ENCODE measurements at places on chromosomes 5 and 9.
A peak's percentile ranks its signal among the peaks of the same experiment; 100 is the strongest.

DNA sequence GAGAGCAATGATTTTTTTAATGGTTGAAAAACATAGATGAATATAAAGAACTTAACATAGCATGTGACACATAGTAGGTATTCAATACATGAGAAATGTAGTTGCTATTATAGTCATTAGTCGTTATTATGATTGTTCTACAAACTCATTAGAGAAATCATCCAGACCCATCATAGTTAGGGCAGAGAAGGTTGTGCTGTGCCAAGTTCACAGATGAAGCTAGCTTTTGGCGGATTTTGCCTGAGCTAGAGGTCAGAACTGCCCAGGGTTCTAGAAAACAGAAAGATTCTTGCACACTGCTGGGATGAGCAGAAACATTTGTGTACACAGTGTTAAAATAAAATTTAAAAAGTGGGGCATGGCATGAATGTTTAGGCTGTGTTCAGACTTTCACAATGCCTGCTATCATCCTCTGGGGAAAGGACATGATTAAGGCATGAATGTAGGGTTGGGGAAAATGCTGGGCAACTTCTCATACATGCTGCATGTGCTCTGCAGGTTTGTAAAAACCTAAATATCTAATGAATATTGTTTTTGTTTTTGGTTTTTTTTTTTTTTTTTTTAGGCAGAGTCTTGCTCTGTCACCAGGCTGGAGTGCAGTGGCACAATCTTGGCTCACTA, 33.3 kb upstream of the RAD23B start:
- DNase-seq: no peak

DNA sequence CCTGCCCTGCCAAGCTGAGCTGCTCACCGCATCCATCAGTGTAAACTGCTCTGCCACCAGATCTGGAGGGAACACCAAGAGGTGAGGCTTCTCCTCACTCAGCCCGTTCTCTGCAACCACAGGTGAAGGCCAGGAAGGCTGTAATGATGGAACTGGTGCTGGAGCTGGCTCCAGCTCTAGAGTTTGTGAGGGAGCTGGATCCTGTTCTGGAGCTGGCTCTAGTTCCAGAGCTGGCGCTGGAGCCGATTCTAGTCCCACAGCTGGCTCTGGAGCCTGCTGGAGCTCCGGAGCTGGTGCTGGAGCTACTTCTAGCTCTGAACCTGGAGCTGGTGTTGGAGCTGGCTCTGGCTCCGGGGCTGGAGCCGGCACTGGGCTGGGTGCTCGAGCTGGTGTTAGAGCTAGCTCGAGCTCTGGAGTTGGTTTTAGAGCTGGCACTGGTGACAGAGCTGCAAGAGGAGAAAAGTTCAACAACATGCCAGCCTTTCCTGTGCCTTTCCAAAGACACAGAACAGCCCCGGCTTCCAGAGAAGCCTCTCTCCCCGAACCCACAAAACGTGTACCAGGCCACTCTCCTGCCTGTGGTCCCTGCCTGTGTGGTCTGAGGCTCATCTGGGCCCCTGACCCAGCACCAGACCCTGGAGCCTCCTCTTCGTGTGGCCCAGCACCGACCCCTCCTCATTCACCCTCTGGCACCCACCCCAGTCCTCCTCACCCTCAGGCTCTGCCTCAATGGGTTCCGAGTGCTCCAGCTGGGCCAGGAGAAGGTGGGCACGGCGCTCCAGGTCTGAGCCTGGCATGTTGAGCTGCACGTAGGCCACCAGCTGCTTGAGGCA, 12.9 kb downstream of the RALGDS start:
- no peak for DNase-seq

DNA sequence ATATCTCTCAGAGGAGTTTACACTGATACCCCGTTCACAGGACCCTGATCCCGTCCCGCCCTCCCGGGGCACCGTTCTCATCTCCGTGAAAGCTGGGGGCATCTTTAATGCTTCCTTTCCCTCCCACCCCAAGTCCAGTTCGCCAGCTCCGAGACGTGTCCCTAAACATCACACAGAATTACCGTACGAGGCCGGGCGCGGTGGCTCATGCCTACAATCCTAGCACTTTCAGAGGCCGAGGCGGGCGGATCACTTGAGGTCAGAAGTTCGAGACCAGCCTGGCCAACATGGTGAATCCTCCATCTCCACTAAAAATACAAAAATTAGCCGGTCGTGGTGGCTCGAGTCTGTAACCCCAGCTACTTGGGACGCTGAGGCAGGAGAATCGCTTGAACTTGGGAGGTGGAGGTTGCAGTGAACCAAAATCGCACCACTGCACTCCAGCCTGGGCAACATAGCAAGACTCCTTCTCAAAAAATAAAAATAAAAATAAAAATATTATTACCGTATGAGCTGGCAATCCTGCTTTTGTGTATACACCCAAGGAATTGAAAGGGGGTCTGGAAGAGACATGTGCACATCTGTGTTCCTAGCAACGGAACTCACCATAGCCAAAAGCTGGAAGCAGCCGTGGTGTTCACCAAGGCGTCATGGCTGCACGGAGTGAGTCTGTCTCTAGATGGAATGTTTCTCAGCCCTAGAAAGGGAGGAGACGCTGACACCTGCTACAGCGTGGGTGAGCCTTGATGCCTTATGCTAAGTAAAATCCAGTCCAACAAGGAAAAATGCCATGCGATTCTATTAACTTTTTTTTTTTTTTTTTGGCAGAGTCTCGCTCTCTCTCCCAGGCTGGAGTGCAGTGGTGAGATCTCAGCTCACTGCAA, 1.2 kb upstream of the ABO start:
- DNase-seq: no peak

DNA sequence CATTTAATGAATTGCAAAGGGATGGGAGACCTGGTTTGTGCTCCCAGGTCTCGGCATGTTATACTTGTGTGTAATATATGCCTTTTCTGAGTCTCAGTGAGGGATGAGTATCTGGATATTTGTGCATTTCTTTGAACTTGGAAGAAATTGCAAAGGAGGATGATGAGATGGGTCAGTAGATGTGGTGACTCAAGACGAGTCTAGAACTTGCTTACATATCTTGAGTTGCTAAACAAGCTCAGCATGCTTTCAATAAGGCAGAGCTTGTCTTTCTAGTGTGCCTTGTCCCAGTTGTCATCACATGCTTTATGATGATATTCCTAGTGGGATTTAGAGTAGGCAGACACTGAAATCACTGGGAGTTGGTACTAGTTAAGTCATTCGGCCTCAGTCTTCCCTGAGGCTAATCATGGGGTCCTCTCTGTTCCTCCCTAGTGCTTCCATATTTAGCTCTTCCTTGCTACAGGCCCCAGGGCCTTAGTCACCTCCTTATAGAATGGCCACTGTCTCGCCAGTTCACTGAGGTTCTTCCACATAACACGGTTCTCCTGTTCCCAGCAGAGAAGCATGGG, 222.3 kb downstream of the ARRDC3 start:
- DNase-seq: no peak

- DNase-seq: no peak
Measured at GRCh38 chr9:90851444-90851843, 49.8 kb downstream of the SYK start.

DNA sequence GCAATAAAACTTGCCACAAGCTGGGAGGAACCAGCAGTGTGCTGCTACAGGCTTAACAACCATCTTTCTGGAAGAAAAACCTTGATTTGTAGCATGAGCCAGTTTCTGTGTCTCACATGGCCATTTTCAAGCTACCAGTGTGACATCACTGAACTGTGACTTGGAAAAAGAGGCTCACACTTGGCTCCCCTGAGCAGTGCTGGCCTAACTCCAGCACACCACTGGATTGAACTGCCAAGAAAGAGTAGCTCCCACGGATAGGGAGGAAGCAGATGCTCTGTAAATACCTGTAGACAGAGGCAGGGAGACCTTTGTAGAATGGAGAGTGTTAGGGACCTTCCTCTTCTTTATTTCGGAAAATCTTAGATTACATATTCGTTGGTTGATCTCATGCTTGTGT, 197.9 kb downstream of the SH3GL2 start:
- no peak for DNase-seq

GRCh38 chr9:136602193-136602885, 56.5 kb upstream of the NOTCH1 start:
- DNase-seq: peak; percentile 39

DNA sequence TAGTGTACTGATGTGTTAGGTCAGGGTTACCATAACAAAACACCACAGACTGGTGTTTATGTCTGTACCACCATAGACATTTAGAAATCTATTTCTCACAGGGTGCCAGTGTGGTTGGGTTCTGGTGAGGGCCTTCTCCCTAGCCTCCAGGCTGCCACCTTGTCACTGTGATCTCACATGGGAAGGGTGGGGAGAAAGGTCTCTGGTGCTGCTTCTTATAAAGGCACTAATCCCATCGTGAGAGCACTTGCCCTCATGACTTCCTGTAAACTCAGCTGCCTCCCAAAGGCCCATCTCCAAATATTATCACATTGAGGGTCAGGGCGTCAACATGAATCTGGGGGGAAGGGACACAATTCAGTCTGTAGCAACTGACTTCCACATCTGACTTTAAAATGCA, 49.8 kb downstream of the PIK3R1 start:
- DNase-seq: no peak

GRCh38 chr5:149408252-149409099, 29.4 kb upstream of the IL17B start:
- DNase-seq: no peak

GRCh38 chr5:157137691-157138090, 5.0 kb downstream of the MED7 start:
- no peak for DNase-seq

GRCh38 chr5:134103998-134104654, 10.4 kb upstream of the TCF7 start:
- no peak for DNase-seq

- no peak for DNase-seq
Measured at GRCh38 chr9:123067136-123067535, 33.7 kb downstream of the GPR21 start.

GRCh38 chr9:91150998-91151717, 210.6 kb downstream of the AUH start:
- peak; percentile 86 for DNase-seq

DNA sequence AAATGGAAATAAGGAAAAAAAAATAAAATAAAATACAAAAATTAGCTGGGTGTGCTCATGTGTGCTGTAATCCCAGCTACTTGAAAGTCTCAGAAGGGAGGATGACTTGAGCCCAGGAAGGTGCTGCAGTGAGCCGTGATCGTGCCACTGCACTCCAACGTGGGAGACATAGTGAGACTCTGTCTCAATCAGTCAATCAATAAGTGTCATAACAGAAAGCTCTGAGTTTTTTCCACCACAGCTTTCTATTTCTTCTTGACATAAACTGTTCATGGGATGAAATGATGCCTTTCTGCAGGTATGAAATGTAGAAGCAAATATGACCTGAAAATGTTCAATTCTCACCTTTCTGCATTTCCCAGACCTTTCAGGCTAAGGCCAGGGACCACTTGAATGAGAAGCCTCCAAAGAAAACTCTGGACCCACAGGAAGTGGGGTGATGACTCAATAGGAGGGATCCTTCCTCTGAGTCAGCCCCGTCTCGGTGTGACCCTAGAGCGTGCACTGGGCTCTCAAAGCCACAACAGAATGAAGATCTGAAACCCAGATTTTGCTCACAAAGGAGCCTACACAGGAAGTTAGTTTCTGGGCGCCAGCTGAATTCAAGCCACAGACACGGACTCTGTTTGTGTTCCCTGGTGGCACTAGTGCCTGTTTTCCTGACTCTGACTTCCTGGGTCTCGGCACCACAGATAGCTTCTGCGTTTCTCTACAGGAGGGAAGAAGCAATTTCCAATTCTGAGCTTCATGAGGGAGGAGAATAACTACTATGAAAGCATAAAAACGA, 62.0 kb downstream of the ANKH start:
- peak; percentile 81 for DNase-seq

DNA sequence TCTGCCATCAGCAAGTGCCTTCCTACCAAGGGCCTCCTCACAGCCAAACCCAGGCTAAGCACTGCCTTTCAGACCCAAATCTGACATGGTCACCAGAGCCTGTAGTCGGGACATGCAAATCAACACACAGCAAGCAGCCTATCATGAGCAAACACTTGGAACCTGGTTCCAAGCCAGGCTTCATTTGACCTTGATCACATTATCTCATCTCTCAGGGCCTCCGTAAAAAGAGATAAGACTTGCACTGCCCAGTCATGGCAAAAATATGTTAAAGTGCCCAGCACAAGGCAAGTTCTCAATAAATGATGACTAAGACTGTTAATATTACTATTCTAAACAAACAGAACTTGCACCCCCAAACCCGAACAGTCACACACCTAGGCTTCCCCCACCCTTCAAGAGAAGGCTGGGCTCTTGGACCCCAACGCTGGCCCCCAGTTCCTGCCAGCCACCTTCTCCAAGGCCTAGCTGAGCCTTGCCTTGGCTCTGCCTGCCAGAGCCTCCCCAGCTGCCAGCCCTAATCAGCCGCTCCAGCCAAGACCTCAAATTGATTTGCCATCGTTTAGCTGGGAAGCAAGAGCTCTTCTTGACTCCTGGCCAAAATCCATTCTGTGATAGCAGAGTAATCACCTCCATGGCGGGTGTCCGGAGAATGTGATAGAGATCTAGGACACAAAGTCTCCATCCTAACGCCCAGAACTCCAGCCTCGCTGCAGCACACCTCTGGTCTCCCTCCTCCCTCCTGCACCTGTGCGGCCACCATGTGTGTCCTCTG, 18.7 kb downstream of the CPLX2 start:
- no peak for DNase-seq

DNA sequence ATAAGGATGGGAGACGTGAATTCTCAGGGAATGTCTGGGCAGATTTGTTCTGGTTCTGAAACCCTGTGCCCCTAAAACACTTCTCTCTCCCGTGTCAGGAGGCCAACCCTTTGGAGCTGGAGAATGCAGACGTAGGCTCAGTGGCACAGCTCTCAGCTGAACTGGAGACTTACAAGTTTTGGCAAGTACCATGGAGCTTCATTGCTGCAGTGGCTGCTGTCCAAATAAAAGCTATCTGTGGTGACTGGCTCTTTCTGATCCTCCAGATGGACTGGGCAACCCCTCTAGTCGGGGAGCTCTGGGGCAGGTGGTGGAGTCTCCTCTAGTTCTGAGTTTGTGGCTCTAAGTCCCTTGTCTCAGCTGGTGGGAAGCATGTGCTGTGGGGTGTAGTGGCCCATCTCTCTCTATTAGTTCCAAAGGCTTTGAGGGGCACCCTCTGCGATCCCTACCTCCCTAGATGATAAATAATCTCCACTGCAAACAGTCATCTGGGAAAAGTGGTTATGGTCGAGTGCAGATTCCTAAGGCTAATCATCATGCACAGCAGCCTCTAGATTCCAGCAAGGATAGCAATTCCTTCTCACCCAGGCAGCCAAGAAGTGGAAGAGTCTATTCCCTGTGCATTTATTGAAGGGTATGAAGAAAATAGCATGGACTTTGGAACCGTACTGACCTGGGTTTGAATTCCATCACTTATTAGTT, 204.2 kb upstream of the KLF4 start:
- DNase-seq: no peak

- DNase-seq: no peak
Measured at GRCh38 chr5:68255305-68256120, 40.0 kb downstream of the PIK3R1 start.

DNA sequence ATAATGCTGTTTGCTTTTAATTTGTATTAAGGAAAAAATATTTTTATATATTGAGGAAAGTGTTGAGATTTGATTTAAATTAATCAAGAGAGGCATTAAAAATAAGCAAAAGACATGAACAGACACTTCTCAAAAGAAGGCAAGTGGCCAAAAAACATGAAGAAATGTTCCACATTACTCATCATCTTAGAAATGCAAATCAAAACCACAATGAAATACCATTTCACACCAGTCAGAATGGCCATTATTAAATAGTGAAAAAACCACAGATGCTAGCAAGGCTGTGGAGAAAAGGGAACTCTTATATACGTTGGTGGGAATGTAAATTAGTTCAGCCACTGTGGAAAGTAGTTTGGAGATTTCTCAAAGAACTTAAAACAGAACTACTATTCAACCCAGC, 45.9 kb downstream of the RANBP17 start:
- DNase-seq: no peak

- no peak for DNase-seq
Measured at GRCh38 chr5:31334061-31334860, 140.8 kb downstream of the CDH6 start.
